ENCODE measurements at places on chromosomes 7 and 10.

GRCh38 chr10:19987931-19988330, 171.7 kb downstream of the PLXDC2 start:
- DNase-seq, result no peak

DNA sequence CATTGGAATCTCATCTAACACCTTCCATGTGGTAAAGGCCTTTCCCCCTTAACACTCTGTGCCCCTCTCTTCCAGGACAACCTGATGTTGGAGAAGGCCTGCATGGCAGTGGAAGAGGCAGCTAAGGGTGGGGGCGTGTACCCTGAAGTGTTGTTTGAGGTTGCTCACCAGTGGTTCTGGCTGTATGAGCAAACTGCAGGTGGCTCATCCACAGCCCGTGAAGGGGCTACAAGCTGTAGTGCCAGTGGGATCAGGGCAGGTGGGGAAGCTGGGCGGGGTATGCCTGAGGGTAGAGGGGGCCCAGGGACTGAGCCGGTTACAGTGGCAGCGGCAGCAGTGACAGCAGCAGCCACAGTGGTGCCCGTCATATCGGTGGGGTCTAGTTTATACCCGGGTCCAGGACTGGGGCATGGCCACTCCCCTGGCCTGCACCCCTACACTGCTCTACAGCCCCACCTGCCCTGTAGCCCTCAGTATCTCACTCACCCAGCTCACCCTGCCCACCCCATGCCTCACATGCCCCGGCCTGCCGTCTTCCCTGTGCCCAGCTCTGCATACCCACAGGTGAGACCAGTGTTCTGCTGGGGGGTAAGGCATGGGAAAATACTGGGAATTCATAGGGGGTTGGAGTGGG, 12.4 kb downstream of the NDST2 start:
- no peak for DNase-seq

GRCh38 chr10:78424723-78425122, 391.1 kb downstream of the RPS24 start:
- DNase-seq, result no peak

DNA sequence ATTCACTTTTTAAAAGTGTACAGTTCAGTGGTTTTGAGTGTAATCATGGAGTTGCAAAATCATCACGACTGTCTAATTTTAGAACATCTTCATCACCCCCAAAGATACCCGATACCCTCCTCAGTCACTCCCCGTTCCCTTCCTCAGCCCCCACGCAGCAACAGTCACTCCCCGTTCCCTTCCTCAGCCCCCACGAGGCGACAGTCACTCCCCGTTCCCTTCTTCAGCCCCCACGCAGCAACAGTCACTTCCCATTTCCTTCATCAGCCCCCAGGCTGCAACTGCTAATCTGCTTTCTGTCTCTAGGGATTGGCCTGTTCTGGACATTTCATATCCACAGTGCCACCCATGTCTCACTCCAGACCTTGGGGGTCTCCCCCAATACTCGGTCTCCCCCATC, 161.6 kb upstream of the PPP2R2D start:
- no peak for DNase-seq

GRCh38 chr7:148883266-148884048, 634 bp downstream of the EZH2 start:
- DNase-seq, result no peak

GRCh38 chr10:95221124-95221523, 27.1 kb downstream of the ACSM6 start:
- no peak for DNase-seq

- no peak for DNase-seq
Observed at GRCh38 chr10:27388761-27389399, 115.2 kb upstream of the RAB18 start.

GRCh38 chr10:102596506-102596971, 47.7 kb upstream of the TRIM8 start:
- DNase-seq, result no peak

DNA sequence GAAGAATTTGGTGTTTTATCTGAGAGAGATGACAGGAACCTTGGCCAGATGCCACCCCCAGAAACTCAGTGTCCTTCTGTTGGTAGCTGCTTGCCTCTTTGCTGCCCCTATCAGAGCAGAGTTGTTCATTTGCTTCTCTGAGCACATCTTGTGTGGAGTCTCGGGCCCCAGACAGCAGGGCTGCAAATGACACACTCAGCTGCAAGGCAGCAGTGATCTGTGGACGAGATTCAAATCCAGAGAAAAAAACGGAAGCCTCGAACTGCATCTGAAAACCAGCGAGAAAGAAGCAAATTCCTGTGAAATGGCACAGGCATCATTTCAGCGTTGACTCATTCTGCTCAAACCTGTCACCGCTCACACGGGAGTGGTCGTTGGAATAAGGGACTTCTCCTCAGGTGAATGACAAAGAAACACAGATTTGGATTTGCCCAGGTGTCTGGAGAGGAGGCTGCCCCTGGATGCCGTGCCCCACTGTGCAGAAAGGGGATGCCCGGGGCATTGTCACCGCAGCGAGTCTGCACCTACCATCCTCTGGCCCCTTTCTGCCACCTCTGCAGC, 144.7 kb downstream of the PFKFB3 start:
- no peak for DNase-seq

GRCh38 chr7:98922392-98923187, 44.3 kb downstream of the TRRAP start:
- no peak for DNase-seq

DNA sequence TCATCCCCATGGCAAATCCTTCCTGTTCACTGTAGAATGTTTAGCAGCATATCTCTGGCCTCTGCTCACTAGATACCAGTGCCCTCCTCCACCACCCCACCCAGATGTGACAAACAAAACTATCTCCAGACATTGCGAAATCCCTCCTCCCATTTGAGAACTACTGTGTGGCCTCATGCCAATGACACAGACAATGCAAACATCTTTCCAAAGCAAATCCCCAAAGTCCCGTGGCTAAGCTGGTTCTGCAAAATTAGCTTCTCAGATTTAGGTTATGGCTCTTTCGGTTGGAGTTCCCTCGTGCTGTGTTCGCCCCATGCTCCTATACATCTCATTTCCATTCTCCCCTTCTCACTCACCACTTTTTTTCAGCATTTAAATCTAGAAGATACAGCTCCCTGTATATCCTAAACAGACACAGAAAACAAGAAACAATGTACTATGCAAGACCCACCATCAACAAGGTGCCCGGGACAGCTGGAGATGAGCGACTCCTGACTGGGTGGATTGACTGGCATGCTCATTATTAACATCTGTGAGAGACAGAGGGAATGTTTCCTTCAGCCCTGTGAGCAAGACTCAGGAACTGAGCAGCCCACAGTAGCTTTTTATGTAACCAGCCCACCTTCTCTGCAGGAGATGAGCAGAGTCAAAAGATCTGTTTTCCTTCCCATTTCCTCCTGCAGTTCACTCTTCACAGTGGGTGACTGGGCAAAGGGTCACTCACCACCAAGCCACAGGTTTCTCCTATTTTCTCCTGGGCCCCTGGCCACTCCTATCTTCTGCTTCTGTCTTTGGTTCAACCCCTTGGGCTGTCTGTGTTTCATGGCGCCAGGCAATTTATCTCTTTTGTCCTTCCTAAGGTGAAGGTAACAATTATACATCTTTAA, 225.7 kb upstream of the AOAH start:
- peak; percentile 38 for DNase-seq

DNA sequence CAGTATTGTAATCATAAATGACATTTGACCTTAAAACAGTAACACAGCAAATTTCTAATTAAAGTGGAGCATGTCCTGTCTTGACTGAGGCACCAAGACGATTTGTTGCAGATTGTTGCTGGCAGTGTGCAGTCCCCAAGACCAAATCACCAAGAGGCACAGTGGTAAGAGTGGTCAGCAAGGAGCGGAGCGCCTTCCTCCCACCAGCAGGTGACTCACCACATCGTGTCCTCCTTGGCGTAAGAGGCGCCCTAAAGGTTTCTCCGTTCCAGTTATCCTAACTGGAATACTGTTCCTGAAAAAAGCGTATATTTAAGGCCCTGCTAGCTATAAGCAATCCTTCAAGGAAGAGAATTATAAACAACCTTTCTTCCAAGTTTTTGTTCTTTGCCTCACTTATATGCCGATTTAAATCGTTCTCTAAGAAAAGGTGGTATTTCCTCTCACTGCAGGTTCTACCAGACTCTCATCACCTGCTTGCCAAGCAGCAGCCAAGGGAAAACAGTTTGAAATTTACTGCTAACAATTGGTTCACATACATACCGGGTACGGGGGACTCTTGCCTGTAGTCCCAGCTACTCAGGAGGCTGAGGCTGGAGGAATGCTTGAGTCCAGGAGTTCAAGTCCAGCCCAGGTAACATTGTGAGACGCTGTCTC, 10.7 kb upstream of the REPIN1 start:
- no peak for DNase-seq

DNA sequence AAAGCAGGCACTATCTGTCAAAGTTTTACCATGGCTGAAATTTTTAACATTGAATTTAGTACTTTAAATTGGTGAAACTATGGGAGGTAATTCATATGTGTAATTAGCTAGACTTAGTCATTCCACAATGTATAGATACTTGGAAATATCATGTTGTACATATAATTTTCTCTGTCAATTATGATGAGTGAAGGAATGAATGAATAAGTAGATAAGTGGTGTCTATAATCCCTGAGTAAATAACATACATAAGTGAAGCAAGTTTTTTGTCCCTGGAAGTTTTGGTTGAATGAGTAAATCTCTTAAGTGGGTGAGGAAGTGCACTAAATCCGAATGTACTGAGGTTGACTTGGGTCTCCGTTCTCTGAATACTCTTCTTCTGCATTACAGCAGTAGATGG, 201.0 kb downstream of the CSTF2T start:
- no peak for DNase-seq

DNA sequence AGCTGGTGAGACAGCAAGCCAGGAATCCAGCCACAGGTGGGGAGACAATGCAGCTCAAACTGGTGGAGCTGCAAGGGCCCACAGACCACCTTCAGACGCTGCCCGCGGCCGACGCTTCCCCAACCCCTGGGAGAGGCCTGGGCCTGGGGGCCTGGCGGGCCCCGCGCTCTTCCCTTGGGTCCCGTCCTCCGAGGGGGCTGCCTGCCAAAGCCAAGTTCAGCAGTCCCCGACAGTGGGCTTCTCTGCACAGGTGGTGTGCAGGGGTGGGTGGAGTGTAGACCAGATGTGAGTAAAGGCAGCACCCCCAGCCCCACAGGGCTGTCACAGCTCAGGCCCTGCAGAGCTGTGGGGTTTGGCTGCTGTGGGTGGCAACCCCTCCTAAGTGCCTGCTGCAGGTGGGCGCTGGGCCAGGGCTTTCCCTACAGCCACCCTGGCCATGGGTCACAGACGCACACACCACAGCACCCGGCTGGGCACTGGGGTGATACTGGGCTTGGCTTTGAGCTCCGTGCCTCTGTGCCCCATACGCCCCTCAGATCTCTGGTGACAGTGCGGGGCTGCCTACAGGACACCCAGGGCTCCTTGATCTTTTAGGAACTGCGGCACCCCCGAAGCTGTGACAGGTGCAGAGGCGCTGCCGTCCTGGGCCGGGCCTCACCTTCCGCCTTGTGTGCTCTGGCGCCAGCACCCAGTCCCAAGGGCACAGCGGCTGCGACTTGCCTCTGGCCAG, 20.5 kb downstream of the BNIP3 start:
- DNase-seq, result no peak

- DNase-seq, result no peak
Observed at GRCh38 chr7:158526531-158526930, 61.1 kb downstream of the PTPRN2 start.

DNA sequence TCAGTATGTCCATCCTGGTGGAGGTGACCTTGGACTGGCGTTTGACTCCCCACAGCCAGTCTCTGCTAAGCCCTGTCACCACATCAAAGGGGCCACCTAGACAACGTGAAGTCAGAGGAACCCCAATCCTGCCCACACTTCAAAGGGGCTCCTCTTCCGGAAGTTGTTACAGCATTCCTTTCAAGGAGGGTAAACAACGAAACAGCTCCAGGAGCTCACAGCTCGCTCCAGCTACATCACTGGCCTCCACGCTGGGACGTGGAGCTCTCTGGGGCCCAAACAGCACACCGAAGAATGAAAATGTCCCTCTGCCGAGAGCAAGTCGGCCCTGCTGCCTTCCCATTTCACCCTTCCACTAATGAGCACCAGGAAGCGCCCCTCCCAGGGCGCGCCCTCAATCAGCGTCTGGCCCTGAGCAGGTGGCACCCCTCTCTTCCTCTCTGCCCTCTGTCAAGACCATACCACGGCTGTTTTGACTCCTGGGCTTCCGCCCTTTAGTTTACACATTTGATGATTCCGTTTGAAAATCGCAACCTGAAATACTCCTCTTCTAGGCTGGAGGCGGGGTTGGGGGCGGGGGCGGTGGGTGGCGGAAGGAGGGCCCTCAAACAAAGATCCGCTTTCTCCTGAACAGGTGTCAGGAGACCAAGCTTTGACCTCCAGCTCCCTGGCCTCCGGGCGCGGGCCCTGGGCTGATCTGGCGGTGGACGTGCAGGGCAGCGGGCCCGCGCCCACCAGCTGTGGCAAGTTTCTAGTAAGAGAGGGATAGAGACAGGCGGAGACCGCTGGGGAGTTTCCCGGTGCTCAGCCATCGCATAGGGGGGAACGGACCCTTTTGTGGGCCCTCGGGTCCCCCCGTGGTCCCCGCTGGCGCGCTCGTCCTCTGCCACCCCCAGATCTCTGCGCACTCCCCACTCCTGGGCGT, 53.1 kb upstream of the KDM7A start:
- no peak for DNase-seq

- no peak for DNase-seq
Observed at GRCh38 chr7:83548250-83548649, 100.7 kb downstream of the SEMA3E start.

DNA sequence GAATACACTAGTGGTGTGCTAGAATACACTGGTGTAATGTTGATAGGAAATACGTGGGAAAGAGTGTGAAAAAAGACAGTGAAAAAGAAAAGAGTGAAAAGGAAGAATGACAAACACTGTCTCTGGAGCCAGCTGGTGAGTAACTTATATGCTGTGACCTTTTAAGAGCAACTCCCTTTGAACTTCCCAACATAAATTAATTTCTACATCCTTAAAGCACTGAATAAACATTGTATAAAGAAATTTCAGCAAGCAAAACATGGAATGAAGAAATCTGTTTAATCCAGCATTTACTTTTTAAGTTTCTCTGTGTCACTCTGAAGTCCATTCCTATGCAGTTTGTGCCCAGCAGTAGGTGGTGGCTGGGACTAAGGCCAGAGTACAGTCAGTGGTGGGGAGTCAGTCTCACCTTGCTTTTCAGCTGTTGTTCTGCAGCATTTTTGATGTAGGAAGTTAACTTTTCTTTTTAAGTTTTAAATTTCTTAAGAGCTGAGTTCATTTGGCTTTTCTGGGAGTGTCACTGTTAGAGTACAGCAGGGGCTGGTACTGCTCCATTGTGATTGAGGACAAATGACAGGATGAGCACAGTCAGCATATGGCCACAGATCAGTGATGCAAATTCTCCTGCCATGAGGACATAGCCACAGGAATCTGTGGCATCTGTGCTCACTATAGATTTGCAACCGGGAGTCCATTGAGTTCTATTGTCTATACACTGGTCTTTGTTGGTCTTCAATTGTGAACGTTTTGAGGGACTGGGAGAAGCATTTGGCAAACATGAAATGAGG, 321.8 kb downstream of the ZNF248 start:
- no peak for DNase-seq

GRCh38 chr10:30742471-30742870, 112.9 kb upstream of the LYZL2 start:
- DNase-seq, result no peak

Measured in NCI-H1417 treated with DMSO at 0.1 percent for 48 hours (cell line).